Stimulated activated CD4-positive, alpha-beta T cell treated with anti-CD3 and anti-CD28 coated beads, Interleukin-1b, Interleukin-23, amount 100 ng/mL, for 4 hours (primary cell): ENCODE measurements at places on chromosomes 13 and 19.
A peak's percentile ranks its signal among the peaks of the same experiment; 100 is the strongest.

DNA sequence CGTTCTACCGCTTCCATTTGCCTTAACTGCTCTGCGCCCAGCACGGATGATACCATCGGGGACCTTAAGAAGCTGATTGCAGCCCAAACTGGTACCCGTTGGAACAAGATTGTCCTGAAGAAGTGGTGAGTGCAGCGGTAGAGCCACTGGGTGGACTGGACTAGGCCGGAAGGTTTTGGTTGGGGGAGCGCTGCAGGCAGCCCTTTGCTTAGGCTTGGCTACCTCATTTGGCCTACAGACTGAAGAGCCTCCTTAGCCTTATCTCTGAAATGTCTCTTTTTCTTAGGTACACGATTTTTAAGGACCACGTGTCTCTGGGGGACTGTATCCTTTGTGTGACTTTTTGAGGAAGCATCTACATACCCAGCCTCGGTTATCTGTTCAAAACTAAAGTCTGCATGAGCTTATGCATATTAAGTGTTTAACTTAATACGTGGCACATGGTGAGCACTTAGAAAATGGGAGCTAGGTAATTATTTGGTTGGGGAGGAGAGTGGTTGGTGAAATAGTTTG lies 889 bp downstream of the UBL5 start:
- DNase-seq = no peak

DNA sequence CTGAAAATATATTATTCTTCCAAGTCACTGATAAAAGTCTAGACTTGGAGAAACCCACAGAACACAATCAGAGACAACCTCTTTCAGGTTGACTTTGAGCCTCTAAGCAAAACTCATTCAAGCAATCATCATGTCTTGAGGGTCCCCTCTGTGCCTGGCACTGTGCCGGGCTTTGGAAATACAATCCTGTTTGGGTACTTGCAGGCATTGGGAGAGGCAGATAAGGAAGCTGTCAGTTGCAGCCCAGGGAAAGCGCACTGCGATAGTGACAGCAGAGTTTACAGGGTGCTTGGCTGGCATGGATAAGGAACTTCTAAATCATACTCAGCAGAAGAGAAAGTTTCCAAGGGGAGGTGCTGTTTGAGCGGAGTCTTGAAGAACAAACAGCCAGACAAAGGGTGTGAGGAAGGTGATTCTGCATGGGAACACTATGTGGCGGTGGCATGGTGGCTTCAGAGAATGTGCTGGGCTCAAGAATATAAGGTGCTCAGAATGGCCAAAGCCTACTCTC lies 9.1 kb downstream of the SERP2 start:
- no peak for DNase-seq

GRCh38 chr13:47317356-47317755 lies 420.5 kb upstream of the HTR2A start:
- DNase-seq = no peak

GRCh38 chr19:51018745-51019543 lies 565 bp downstream of the KLK10 start:
- DNase-seq = no peak

DNA sequence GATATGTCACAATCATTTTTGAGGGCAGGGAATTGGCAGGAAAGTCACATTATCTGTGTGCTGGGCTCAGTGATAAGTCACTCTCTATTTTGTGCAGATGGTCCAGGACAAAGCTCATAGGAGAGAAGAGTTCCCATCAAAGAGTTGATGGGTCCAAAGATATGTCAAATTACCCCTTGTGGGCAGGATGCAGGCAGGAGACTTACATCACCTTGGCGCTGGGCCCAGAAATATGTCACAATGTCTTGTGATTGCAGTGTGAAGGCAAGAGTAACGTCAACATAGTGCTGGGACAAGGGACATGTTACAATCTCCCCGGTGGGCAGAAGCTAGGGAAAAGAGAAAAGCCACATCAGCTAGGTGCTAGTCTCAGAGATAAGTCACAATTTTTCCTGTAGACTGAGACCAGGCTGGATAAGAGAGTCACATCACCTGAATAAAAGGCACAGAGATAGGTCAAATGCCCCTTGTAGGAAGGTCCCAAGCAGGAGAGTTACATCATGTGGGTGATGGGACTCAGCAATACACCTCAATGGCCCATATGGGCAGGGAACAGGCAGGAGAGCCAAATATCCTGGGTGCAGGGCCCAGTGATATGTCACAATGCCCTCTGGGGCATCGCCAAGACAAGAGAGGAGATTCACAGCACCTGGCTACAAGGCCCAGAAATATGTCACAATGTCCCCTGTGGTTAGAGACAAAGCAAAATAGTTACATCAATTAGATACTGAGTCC lies 47.9 kb downstream of the ZNF99 start:
- no peak for DNase-seq

GRCh38 chr19:5608291-5608690 lies 14.3 kb downstream of the SAFB2 start:
- no peak for DNase-seq

DNA sequence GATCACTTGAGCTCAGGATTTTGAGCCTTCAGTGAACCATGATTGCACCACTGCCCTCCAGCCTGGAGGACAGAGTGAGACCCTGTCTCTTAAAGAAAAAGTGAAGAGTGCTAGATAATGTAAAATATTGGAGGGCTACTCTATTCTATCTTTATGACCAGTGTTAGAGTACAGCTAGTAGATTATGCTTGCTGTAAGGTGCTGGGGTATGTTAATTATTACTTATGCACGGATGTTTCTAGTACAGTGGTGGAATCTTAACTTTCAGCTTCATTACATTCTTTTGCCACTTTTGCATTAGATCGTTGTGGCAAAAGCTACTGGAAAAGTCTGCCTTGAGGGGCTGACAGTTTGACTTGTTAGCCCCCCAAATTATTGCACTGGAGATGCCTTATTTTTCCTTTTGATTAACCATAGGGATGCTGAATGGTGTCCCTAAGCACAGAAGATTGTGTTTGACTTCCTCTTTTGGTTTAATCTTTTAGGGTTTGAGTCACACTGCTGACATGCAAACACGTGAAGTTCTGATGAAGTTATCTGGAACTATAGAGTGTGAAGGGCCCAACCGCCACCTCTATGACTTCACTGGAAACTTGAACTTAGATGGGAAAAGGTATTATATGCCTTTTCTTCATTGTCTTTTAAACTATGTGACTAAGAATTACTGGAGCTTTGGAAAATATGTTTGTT lies 169.8 kb downstream of the ATP8A2 start:
- DNase-seq = no peak

GRCh38 chr13:49302817-49303216 lies 55.1 kb downstream of the CDADC1 start:
- no peak for DNase-seq

GRCh38 chr13:109012115-109012514 lies 382.7 kb downstream of the MYO16 start:
- no peak for DNase-seq

GRCh38 chr19:54168174-54168917 lies 4.6 kb downstream of the TMC4 start:
- DNase-seq = peak; percentile 95

DNA sequence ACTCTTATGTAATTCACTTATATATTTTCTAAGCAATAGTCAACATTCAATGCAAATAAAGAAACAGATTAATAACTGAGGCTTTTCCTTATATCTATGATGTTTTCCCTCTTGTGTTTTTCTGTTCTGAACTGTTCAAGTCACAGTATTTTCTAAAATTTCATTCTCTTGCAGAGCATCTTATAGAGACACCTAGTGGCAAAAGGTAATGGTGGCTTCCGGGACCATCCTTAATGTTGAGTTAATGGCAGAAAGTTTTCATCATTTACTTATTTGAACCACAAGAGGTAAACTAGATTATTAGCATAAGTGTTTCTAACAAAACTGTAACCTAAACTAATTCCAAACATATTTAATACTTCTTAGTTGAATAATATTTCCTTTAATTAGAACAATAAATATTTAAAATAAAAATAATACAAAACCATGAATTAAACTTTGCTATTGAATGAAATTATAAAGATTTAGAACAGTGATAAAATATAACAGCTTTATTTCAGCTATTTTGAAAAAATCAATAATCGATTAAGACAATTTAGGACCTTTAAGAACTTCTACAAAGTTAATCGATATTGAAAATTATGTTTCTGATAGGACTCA lies 1.7 kb upstream of the SLITRK5 start:
- no peak for DNase-seq

DNA sequence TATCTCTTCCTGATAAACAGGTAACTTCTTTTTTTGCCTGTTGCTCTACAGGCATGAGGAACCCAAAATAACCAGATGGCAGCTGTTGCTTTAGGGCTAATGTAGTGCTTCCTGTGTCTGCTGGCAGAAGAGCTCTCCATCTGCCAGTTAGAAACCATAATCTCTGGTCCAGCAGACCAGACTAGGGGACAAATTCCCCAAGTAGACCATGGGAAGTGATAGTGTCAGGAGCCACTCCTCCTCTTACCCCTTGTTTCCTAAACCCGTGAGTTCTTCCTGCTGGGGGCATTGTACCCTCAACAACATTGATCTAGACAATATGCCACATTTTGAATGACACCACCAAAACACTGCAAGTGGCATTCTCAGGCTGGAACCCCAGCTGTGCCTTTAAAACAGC lies 135.9 kb downstream of the DLEU7 start:
- no peak for DNase-seq

DNA sequence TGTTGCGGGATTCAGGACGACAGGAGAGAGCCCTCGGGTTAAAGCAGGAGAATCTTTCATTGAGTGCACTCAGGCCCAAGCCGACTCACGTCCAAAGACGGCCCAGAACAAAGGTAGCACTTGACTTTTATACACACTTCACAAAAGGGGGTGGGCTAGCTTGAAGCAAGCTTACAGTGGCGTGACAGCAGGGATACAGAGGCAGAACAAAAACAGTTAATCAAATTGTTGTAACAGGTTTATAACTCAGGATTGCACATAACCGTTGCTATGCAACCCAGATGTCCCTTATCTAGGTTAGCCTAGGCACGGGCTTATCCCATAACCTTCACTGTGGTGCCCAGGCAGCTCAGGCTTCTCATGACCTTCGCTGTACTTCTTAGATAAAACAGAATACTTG lies 2.0 kb downstream of the MED25 start:
- no peak for DNase-seq

- peak; percentile 87 for DNase-seq
Measured at GRCh38 chr19:45691516-45692186, at the start of gene SNRPD2. Gene SNRPD2, minus strand, starts transcription at chr19:45691953. Its CDS starts 65 bp downstream, at chr19:45691888.

DNA sequence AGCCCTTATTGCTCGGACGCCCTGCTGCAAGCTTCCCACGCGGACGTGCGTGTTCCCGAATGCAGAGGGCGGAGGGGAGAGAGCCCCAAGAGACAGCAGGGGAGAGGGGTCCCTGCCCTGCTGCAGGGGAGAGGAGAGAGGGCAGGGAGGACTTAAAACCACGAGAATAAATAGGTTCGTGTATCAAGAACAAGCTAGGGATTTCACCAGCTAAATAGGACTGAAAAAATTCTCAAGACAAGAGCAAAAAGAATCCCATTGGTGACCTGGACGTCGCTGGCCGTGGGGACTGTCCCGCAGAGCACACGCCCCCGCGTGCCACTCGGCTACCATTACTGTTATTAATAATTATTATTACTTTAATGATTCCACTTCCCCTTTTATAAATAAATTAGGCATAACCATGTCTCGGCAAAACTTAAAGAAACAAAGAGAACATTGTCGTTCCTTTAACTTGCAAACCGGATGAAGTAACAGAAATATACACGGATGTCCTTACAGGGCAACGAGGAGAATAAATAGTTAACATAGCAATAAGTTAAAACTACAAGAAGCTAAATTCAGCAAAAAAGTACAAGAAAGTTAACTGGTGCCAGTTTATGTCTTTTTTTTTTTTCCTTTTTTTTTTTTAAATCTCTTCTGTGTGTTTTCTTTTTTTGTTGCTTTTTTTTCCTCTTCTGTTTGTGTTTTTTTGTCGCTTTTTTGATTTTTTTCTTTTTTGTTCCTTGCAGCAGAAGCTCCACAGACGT lies 16.6 kb downstream of the PRKCSH start:
- no peak for DNase-seq

DNA sequence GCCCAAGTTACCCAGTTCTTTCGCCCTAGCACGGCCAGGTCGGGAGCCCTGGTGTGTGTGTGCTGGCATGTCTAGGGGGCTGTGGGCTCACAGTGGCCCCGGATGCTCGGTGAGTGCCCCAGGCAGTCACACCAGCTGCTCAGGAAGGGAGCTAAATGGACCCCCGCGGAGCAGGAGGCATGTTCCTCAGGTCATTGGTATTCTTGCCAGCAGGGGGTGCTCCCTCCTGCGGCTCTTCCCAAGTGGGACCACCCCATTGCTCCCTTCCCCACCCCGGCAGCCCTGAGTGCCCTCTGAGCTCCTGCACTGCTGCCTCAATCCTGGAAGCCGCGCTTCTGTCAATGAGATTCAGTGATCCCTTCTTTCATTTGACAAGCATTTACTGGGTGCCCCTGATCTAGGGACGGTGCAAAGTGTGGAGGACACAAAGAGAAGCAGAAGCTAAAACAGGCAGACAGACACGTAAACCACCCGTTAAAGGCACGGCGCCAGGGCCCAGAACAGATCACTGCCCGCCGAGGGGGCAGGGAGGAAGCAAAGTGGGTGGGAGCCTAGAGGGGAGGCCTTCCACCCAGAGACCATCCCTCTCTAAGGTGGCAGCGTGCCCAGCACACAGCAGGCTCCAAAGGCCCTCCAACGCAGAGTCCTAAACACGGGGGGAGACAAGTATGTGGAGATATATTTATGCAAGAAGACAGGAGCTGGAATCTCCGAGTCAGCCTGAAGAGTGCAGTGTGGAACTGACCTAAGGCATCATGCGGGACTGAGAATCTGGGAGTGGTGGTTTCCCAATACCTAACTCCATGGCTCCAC lies 5.2 kb upstream of the ADPRHL1 start:
- DNase-seq = no peak

- no peak for DNase-seq
Measured at GRCh38 chr13:59250336-59251189, 913.2 kb downstream of the DIAPH3 start.

DNA sequence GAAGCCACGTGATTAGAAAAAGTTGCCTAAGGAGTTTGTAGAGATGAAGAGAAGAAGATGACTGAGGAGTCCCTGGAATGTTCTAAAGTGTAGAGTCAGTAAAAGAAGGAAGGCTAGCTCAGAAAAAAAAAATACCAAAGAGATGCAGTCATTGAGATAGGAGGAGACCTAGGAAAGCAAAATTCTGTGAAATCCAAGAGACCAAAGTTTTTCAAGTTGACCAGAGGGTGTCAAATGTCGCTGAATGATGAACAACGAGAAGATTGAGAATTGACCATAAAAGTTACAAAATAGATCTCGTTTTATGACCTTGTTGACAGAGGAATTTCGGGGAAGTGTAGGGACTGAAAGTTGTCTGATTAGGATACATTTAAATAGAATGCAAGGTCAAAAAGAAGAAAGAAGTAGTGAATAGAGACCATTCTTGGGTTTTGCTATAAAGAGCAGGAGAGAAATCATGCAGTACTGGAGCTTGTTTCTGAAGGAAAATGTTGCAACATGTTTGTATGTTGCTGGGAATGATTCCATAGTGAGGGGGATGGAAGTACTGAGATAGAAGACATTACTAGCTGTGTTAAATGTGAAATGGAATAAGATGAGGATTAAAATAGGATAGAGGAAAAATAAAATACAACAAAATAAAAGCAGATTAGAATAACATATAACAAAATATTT lies 30.2 kb upstream of the HTR2A start:
- no peak for DNase-seq

- no peak for DNase-seq
Measured at GRCh38 chr19:32613008-32613407, 32.0 kb downstream of the PDCD5 start.
